Kasumi-1 (cell line): ENCODE measurements at places on chromosomes 16 and 17.

- no peak for DNase-seq
Measured at GRCh38 chr16:353404-354290, 1.1 kb upstream of the AXIN1 start.

- no peak for DNase-seq
Measured at GRCh38 chr17:61731330-61731729, 132.0 kb downstream of the BRIP1 start.

DNA sequence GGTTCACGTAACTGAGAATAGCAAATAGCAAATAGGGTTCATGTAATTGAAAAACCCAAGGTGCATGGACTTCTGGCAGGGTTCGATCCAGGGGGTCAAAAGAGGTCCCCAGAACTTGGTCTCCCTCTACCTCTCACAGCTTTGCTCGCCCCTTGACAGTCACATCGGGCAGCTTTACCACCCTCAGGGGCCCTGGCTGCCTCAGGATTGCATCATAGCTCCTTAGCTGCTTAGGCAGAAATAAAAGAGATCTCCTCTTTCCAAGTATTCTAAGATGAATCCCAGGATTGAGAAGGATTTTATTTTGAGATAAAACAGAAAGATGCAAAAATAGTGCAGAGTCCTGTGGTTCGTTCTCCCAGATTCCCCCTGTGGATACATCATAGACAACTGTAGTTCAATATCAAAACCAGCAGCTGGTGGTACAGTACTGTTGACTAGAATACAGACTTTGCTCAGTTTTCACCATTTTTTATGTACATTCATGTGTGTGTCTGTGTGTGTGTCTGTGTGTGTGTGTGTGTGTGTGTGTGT is 12.8 kb downstream of the ADGRG3 start:
- DNase-seq: peak; percentile 30

GRCh38 chr17:40422990-40423633 is 5.4 kb upstream of the TOP2A start:
- DNase-seq: peak; percentile 27

GRCh38 chr17:1362964-1363363 is 37.1 kb downstream of the YWHAE start:
- peak; percentile 55 for DNase-seq

GRCh38 chr17:57708410-57708809 is 36.7 kb downstream of the CCDC182 start:
- peak; percentile 53 for DNase-seq

GRCh38 chr17:58324409-58325288 is 3.9 kb downstream of the TSPOAP1 start:
- no peak for DNase-seq

DNA sequence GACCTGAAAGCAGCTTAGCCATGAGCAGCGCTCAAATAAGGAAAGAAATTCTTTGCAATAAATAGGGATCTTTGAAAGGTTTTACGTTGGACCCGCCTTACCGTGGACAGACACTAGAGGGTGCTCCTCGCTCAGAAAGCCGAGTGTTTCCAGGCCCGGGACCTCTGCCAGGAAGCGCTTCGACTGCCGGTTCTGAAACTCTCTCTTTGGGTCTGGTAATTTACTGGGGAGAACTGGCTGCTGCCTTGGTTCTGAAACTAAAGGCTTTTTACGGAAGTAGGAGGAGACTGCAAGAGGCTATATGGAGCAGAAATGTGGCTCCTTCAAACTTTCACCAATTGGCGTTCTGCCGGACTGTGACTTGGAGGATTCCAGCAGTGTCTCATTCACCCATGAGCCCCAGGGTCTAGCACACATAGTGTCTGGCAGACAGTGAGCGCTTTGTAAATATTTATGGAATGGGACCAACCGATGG is 45.6 kb upstream of the HOXB9 start:
- peak; percentile 72 for DNase-seq

GRCh38 chr17:50173335-50173941 is 7.6 kb downstream of the SGCA start:
- DNase-seq: no peak

GRCh38 chr16:1877804-1878203 is 5.8 kb upstream of the MEIOB start:
- DNase-seq: no peak

DNA sequence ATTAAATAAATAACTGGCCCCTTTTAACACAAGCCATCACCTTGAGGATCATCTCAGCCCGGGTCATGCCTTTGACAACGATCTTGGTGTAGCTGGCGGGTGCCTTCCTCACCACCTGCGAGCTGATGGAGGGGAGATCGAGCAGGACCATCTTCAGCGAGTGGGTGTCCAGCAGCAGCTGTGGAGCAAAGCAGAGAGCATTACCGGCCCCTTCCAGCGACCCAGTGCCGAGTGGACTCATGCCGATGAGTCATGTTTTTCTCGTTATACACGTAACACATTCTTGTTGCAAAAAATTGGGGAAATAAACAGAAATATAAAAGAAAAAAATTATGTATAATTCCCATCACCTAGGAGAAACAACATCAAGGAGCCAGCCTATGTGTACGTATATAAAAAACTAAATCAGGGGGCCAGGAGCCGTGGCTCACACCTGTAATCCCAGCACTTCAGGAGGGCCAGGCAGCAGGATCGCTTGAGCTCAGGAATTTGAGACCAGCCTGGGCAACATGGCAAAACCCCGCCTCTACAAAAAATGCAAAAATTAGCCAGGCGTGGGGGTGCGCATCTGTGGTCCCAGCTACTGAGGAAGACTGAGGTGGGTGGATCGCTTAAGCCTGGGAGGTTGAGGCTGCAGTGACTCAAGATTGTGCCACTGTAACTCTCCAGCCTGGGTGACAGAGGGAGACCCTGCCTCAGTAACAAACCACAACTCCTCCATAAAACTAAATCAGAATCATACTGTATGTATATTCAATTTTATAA is 169.1 kb upstream of the RPH3AL start:
- DNase-seq: no peak

- DNase-seq: no peak
Measured at GRCh38 chr16:65123396-65124211, 1.7 kb upstream of the CDH11 start.

DNA sequence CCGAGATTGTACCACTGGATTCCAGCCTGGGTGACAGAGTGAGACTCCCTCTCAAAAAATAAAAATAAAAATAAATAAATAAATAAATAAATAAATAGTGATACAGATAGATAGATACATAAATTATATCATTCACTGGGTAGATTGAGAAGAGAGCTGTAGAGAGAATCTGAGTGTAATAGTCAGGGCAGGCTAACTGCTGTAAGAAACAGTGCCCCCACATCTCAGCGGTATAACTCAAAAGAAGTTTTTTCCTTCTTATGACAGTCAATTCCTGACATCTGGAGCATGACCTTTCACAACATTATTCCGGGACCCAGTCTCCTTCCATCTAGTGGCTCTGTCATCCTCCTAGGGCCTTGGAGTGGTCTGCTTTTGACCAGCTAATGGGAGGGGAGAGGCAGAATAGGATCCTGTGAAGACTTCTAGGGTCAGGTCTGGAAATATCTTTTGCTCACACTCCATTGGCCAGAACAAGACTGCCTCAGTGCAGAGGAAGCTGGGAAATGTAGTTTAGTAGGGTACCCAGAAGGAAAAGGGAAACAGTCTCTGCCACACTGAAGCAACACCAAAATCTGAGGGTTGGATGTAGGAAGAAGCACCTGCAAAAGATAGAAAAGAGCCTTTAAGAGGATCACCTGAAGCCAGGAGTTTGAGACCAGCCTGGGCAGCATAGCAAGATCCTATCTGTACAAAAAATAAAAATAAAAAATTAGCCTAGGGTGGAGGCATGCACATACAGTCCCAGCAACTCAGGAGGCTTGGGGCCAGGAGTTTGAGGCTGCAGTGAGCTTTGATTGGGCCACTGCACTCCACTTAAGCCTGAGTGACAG is 3.0 kb upstream of the QPRT start:
- DNase-seq: peak; percentile 73

DNA sequence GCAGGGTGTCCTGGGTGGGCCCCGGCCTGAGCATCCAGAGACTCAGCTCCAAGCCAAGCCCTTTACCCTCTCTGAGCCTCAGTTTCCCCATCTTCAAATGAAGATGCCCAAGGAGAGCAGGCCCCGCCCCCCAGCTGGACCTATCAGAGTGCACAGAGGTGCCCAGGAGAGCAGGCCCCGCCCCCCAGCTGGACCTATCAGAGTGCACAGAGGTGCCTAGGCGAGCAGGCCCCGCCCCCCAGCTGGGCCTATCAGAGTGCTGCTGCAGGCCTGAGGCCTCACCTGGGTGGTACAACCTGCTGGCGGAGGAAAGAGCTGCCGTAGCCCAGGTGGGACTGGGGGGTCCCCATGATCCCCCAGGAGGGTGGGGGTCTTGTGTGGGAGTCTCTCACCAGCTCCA is 3.4 kb upstream of the SSTR5 start:
- no peak for DNase-seq

- no peak for DNase-seq
Measured at GRCh38 chr17:35660902-35661301, 70.5 kb upstream of the RASL10B start.

DNA sequence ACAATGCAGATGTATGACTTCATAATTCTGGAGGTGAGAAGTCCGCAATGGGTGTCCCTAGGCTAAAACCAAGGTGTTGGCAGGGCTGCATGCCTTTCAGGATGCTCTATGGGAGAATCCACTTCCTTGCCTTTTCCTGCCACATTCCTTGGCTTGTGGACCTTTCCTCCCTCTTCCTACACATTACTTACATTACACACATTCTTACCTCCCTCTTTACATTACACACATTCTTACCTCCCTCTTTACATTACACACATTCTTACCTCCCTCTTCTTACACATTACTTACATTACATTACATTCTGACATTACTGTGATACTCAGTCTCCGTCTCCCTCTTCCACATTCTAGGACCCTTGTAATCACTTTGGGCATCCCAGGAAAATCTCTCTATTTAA is 14.2 kb upstream of the CDH5 start:
- DNase-seq: no peak

DNA sequence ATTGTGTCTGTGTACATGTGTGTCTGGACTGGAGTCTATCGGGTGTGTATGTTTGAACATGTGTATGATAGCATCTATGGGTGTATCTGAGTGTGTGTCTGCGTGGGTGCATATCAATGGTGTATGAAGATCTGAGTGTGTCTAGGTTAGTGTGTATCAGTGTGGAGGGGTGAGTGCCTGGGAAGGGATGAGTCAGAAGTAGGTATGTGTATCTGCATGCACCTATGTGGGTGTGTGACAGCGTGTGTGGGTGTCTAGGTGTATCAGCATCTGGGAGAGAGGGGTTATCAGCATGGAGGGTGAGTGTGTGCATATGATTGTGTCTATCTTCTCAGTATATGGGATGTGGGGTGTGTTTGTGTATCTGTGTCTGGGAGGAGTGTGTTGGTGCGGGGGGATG is 58.2 kb upstream of the LHX1 start:
- DNase-seq: no peak

DNA sequence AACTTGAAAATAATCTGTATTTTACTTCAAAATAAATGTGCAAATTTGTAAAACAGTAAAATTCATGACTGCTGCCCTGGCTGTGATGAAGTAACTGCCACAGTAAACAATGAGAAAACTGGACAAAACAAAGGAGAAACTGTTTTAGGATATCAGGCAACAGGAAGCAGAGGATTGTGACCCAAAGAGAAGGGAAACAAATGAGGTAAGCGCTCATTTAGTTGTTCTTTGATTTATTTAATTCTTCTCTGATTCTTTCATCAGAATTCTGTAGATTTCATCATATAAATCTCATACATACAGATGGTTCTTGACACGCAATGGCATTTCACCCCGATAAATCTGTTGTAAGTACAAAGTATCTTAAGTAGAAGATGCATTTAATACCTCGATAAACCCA is 198.1 kb upstream of the AXIN2 start:
- no peak for DNase-seq

DNA sequence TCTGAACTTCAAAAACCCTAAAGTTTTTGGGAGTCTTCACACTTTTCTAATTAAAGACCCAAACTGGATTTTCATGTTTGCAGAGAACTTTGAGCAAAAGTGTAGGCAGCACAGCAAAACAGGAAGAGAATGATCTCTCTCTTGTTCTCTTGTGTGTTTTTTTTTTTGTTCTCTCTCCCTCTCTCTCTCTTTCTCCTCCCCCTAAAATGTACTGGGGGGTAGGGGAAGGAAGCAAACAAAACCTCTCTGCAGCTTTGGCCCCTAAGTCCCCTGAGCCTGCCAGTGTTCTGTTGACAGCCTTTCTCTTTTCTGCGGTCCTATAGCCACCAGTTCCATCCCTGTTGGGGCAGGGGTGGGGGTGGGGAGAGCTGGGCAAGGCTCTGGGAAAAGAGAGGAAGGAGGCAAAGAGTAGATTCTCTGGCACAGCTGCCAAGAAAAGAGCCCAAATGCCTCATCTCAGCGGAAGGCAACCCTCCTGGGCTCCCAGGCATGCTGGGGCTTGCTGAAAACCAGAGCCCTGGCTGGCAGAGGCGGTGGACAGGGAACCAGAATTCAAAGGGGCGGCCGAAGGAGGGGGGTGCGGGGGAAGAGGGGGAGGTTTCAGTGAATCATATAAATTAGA is 295.3 kb downstream of the SOX9 start:
- DNase-seq: no peak

- DNase-seq: no peak
Measured at GRCh38 chr16:30866031-30866430, 27.8 kb downstream of the BCL7C start.

GRCh38 chr17:14621826-14622614 is 321.1 kb downstream of the HS3ST3B1 start:
- peak; percentile 5 for DNase-seq

DNA sequence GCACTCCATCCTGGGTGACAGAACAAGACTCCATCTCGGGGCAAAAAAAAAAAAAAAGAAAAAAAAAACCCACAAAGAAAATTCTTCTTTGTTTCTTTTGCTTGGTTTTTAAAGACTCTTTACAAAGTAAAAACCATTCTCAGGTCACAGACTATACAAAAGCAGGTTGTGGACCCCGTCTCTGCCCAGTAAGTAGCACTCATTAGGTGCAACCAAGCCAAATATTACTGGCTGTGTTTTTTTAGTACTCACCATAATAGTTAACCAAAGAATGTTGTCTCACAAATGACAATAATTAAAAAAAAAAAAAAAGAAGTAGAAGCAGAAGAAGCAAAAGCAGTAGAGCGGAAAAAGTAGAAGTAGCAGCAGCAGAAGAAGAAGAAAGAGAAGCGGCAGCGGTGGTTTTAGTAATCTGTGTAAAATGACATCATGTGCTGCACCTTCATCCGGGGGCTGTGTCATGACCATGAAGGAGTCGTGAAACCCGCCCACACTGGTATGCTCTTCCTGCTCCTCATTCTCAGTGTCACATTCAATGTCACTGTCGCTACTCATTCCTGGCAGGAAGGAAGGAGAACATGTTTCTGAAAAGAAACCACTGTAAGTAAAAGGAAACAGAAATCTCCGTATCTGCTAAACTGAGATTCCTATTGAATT is 105.4 kb downstream of the TRIM37 start:
- peak; percentile 93 for DNase-seq

DNA sequence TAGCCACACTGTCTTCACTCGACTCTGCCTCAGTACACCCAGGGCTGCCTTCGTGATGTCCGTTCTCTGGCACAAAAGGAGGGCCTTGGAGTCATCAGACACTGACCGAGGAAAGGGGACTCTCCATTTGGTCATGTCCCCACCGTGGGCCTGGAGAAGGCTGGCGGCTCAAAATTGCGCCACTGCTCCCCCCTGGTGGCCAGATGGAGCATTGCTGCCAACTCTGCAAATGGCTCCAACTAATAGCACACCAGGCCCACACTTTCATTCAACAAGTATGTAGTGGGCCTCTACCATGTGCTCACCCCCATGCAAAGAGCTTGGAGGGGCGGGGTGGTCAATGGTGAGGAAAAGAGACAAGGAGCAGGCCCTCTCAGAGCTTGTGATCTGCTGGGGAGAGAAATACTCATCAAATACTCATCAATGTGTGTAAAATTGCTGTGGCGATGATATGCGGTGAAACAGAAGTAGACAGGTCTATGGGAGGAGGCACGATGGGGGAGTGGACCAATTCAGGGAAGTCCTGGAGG is 5.2 kb upstream of the GRIN2C start:
- DNase-seq: peak; percentile 68

- DNase-seq: peak; percentile 1
Measured at GRCh38 chr16:62272035-62272434, 235.8 kb upstream of the CDH8 start.
